Anterior cingulate cortex (tissue), 58 donors: ENCODE measurements at places on chromosomes 2 and 18.

GRCh38 chr2:55986001-55986400 lies 62.4 kb upstream of the EFEMP1 start:
- DNase-seq: no peak

DNA sequence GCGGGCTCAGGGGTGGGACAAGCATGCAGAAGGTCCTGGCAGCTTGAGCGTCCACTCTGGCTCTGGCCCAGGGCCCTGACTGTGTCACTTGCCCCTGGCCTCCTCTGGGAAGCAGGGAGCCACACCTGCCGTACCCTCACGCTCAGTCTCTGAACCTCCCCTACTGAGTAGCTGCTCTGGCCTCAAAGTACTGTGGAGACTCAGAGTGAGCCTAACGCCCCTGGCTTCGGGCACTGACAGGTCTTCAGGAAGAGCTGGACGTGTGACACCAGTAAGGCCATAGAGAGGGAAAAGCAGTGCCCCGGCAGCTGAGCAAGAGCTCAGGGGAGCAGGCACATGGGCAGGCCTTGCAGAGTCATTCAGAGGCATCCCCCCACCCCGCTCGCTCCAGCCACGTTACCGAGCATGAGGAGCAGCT lies 73.3 kb downstream of the SFXN5 start:
- no peak for DNase-seq

GRCh38 chr2:207235621-207236020 lies 69.9 kb upstream of the KLF7 start:
- DNase-seq: no peak

- no peak for DNase-seq
These were observed 138.6 kb upstream of the ZC3H15 start for GRCh38 chr2:186347472-186347871.

DNA sequence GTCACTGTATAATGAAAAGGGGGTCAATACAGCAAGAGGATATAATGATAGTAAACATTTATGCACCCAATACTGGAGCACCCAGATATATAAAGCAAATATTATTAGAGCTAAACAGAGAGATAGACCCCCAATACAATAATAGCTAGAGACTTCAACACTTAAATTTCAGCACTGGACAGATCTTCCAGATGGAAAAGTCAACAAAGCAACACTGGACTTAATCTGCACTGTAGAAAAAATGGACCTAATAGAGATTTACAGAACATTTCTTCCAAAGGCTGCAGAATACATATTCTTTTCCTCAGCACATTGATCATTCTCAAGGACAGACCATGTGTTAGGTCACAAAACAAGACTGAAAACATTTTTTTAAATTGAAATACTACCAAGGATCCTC lies 26.7 kb downstream of the ZBTB14 start:
- DNase-seq: no peak

GRCh38 chr2:102291319-102292075 lies 19.9 kb upstream of the IL1RL1 start:
- no peak for DNase-seq
